Stimulated activated CD8-positive, alpha-beta memory T cell treated with anti-CD3 and anti-CD28 coated beads, Interleukin-7, amount 100 ng/mL, for 4 hours (primary cell): ENCODE measurements at places on chromosomes 1 and 21.

DNA sequence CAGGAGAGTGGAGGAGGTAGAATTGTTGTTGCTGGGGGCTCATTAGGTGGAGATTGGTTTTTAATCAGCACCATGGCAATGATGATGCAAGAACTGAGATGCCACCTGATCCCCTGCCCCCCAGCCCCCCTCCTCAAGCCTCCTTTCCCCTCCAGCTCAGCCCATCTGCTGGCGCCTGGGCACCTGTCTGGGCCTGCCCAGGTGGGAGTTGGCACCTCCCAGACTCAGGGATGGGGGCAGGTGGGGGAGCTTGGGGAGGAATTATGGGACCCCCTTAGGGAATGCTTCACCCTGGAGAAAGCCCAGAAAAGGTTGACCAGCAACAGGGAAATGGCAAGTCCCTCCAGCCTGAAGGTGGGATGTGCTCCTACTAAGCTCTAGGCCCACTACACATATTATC lies 1.5 kb upstream of the NHLH1 start:
- DNase-seq, result no peak

DNA sequence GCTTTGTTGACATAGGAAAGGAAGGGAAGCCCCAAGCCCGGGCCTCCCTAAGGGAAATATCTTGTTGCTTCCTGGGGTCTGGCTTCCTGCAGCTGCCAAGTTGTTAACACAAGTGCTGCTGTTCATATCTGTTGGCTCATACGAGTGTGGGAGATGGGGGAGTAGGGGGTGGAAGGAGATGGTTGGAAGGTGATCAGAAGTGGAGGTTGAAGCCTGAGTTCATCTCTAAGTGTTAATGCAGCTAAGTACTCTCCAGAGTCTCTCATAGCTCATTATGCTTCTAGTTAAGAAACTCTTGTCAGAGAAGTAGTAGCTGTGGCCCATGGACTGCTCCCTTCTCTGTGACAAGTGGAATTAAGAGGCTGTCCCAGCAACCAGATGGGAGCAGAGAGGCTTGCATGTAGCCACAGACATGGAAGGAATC lies 319.2 kb upstream of the SPAG17 start:
- no peak for DNase-seq

DNA sequence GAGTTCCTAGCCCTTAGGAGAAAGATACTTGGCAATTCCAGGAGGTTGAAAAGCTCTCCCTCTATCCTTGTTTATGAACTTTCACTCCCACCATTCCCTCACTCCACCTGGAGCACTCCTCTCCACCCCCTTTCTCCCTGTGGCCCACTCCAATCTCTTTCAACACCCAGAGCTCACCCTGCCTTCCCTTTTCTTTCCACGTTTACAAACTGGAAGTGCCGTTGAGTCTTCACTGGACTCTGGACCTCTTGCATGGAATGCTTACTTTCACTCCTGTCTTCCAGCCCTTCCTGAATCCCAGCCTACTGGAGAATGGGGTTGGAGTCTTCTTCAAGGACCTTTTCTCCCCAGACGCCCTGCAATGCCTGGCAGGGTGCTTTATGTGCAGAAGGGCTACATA lies 198.5 kb downstream of the RHOU start:
- no peak for DNase-seq

- DNase-seq, result no peak
Observed at GRCh38 chr1:226362891-226363447, 44.9 kb downstream of the PARP1 start.

GRCh38 chr21:39381009-39381408 lies 32.1 kb upstream of the HMGN1 start:
- DNase-seq, result no peak

- no peak for DNase-seq
Observed at GRCh38 chr1:184152434-184152898, 100.9 kb downstream of the TSEN15 start.

DNA sequence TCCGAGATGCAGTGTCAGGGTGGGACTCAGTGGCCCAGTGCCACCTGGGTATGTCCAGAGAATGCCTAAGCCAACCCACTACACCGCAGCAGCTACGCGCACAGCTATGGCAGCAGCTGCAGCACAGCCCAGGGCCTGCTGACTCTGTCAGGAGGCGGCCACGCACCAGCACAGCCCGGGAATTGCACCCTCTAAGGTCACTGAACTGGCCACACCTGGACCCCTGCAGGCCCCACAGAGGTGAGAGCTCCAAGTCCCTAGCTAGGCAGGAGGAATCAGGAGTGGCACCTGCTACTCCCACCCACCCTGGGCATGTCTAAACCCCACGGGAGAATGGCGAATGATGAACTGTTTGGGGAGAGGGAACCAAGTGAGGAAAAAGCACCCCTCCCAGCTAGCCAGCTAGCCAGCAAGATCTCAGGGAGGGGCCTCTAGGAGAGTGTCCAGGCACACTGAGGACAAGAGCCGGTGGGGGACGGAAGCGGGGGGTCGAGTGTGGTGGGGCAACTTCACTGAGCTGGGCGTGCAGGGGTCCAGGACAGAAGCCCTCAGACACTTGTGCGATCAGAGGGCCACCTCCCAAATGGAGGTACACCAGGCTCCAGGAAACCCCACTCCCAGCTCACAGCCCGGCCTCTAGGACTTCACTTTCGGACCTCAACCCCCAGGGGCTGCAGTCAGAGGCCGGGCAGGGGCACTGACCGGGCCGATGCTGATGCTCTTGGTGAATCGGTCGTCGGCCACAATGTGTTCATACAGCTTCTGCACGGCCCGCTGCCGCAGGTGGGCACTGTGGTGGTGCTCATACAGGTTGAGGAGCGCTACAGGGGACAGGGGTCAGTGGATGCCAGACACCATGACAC lies 13.9 kb downstream of the LSS start:
- DNase-seq, result no peak

- DNase-seq, result peak; percentile 90
Observed at GRCh38 chr1:12173631-12174121, 6.9 kb downstream of the TNFRSF1B start.

DNA sequence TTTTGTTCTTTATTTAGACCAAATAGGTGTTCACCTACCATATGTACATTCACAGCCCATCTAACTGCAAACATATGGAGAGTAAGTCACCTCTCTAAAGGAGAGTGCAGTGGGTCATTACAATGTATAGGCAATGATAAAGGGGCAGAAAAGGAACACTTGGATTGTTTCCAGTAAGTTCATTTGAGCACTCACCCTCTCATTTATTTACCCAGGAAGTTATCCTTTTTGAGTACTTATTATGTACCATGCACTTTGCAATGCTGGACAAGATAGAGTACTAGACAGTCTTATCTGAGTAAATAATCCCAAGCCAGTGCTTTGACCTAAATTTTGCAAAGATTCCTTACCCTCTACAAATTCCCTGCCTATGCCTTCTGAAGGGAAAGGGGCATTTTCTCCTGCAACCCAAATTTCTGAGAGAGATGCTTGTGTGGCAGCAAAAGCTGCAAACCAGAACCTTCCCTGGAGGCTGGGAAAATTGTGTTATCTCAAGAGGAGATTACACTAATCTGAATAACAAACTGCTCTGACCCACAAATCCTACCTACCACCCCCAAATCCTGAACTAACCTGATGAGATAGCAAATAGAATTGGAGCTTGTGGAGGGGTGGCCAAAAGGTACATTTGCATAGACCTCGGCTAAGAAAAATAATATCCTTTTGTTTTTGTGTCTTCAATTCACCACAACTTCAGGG lies 18.6 kb upstream of the RGS8 start:
- no peak for DNase-seq

GRCh38 chr1:241706967-241707366 lies 54.9 kb downstream of the WDR64 start:
- no peak for DNase-seq

- DNase-seq, result peak; percentile 69
Observed at GRCh38 chr1:42957880-42958487, 684 bp downstream of the SLC2A1 start.

- DNase-seq, result no peak
Observed at GRCh38 chr1:167369933-167370332, 148.4 kb downstream of the CD247 start.

- DNase-seq, result no peak
Observed at GRCh38 chr1:18927654-18928272, 25.4 kb upstream of the ALDH4A1 start.

DNA sequence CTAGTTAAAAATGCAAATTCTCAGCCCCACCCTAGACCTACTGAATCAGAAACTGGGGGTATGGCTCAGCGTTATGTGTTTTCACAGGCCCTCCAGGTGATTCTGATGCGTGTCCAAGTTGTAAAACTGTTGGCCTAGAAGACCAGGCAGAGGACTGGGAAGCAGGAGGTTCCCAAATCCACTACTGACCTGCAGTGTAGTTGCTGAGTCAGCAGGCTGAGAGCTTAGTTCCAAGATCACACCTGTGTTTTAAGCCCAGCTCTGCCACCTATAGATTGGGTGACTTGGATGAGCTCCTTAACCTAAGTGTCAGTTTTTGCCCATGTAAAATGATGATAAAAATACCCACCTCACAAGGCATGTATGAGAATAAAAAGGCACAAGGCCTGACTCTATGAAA lies 4.1 kb downstream of the GRHL3 start:
- no peak for DNase-seq

- DNase-seq, result no peak
Observed at GRCh38 chr1:154521695-154522094, 19.5 kb upstream of the SHE start.

GRCh38 chr1:176315519-176316220 lies 108.6 kb upstream of the COP1 start:
- no peak for DNase-seq

- DNase-seq, result no peak
Observed at GRCh38 chr1:78329475-78329874, 161.3 kb upstream of the PTGFR start.

GRCh38 chr21:38931291-38931690 lies 125.6 kb downstream of the ETS2 start:
- DNase-seq, result no peak

DNA sequence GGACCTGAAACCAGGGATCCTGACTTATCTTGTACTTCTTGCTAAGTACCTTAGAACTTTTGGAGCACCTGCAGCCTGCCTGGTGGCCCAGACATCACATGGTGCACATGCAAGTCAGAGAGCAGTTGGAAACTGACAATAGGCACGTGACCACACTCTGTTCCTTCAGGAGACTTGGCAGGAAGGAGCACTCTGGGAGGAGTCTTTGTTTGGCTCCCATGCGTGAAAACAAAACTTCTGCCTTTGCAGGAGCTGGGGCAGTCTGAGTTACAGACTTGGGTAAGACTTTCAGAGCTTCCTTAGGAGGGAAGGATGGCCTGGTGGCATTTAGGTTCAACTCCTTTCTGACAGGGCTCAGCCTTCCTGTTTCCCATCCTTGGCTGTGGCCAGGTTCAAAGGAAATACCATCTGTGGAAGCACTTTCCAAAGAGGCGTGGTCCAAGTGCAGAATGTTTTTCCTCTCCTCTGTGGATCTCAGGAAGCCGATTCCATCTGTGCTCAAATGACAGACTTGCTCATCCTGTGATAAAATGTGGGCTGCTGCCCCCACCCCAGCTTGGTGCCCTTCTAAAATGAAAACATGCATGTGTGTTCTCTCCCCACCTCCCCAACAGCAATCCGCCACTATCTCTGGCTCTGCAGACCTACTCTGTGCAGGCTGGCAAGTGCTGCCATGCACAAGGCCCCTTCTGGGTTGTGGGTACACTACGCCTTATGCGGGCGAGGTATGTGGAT lies 14.1 kb upstream of the ZNF436 start:
- no peak for DNase-seq

GRCh38 chr1:209880031-209880430 lies 52.3 kb downstream of the UTP25 start:
- DNase-seq, result no peak

DNA sequence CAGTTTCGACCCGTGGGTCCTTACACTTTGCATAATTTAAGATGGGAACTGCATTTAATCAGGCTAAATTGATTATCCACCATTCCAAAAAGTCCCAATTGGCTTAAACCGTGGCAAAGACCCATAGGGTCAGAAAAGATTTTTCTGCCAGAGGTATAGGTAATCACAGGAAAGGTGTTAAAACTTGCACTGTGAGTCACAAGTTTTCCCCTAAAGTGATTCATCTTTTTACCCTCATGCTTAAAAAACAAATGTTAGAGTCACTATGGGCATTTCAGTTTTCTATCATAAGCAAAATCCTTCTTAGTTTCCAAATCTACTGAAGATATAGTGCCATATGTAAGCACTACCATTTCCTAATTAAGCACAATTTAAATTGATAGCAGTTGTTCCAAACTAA lies 1079.8 kb downstream of the ADGRL2 start:
- no peak for DNase-seq

DNA sequence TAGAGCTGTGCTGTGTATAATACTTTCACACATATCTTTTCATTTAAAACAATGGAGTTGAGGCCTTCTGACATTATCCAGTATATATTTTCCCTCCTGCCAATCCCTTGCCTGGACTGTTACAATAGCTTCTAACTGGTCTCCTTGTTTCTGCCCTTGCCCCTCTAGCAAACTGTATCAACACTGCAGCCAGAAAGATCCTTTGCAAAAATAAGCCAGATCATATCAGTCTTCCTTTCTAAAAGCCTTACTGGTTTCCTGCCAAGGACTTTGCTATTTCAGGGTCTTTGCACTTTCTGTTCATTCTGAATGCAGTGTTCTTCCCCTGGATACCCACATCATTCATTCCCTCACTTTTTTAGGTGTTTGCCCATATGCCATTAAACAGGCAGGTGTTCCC lies 370.1 kb downstream of the PTBP2 start:
- no peak for DNase-seq

DNA sequence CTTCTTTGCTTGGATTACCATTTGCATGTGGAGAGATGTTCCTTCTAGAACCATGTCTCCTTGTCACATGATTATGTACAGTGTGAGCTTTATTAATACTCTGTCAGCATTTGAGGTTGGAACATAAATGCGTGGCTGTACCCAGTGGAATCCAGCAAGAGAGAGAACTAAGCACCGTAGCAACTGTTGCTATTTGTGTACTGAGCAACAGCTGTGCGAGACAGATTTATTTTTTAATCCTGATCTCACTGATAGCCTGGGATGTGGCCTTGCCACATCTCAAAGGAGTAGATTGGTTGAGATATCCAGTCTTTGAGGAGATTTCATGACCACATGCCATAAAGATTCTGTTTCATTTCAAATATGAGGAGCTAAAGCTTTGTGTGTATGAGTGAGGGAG lies 43.4 kb downstream of the KIF1B start:
- no peak for DNase-seq

DNA sequence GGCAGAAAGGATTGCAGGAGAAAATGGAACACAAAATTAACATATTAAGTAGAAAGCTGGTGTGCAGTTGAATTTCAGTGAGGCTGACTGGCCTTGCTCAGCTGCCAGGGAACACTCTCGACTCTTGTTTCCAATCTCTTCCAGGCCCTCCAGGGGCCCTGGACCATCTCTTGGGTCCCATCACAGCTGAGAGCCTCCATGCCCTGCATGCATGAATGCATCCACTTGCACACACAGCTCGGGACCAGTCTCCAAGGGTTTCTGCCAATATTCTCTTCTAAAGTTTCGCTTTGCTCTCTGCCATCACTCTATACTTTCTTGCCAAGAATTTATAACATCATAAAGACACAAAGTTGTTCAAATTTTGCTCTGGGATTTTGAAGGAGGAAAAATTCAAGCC lies 200.3 kb downstream of the DSCAM start:
- no peak for DNase-seq

GRCh38 chr21:39153842-39154241 lies 29.4 kb downstream of the PSMG1 start:
- no peak for DNase-seq
